ENCODE measurements at places on chromosomes 11 and 22.

GRCh38 chr11:111358038-111359001 is 20.8 kb downstream of the POU2AF1 start:
- no peak for DNase-seq

DNA sequence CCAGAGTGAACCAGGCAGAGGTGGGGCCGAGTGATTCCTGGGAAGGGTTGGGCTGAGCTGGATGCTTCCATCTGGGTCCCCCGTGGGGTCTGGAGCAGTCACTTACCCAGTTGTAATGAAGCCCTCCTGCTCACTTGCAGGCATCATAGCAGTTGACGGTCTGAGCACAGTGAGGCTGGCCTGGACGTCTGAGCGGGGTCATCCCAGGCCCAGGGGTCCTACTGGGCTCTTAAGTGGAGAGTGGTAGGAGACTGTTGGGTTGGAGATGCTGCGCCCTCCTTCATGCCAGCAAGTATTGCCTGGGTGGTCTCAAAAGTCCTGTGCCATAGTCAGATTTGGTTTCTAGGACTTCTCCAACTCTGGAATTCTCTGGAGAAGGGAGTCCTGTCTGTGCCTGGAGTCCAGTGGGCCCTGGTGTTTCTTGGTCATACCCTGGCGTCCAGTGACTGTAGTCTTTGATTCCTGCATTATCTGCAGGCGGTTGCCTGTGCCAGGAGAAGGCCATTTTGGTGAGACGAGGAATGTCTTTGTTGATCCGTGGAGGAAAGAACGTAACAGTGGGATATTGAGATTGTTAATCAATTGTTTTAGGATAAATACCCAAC is 82.3 kb downstream of the TBC1D22A start:
- DNase-seq, result no peak

GRCh38 chr11:94563176-94563847 is 3.9 kb upstream of the PIWIL4 start:
- no peak for DNase-seq

GRCh38 chr11:63598556-63598955 is 15.7 kb downstream of the PLAAT3 start:
- no peak for DNase-seq

GRCh38 chr22:37018815-37019308 is 385 bp downstream of the TST start:
- DNase-seq, result no peak

DNA sequence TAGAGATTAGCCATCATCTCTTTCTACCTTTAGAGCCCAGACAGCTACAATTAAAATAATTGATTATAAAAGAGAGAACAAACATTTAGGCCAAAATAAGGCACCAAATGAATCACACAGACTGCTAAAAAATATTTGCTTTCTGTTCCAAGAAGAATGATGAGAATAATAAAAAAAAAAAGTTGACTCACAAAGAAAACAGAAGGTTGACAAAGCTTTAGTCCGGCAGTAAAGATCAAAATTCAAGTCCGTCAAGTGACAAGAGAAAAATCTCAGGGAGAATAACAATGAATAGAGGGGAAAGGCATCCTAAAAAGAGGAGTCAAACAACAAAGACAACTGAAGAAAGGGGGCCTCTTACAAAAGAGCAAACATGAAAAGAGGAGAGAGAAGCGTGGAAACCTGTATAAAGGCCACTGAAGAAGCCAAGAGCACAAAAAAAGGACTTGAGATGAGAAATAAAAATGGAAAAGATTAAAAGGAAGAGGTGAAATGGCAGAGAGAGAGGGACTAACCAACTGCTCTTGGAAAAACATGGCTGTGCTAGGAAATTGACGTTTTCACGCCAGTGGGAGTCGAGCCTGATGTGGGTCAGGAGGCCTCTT is 910.2 kb downstream of the OPCML start:
- no peak for DNase-seq
